ENCODE measurements at places on chromosomes 16 and 17.
A peak's percentile ranks its signal among the peaks of the same experiment; 100 is the strongest.

DNA sequence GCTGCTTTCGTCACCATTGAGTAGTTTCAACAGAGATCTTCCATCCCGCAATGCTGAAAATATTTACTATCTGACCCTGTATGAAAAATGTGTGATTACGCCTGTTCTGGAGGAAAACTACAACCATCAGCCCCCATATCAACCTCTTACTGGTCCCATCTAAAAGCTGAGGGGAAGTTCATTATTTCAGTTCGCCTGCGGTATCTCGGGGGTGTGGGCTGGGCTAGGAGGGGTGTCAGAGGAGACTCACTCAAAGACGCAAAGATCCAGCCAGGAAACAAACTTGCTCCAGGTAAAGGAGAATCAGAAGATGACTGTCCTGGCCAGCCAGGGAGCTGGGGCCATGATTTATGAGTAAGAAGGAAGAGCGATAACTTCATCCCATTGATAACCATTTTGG is 13.7 kb downstream of the CACNG1 start:
- no peak for DNase-seq

- no peak for DNase-seq
These were observed 163.4 kb downstream of the SHISA9 start for GRCh38 chr16:13064821-13065220.

GRCh38 chr17:16381496-16381820 is 567 bp downstream of the UBB start:
- DNase-seq: no peak

GRCh38 chr16:20773679-20774078 is 9.9 kb downstream of the ACSM3 start:
- DNase-seq: no peak

DNA sequence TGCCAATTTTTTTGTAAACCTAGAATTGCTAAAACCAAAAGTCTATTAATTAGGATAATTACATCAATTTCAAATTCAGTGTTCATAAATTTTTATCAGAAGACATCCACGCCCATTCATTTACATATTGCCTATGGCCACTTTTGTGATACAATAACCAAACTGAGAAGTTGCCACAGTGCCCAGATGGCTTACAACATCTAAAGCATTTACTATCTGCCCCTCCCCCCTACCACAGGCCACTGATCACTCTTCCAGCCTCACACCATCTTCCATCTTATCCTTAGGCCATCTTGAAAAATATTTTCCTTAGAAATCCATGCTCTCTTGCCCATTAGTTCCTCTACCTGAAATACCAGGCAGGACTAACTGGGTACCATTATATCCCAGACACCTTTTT is 6.3 kb upstream of the PRKAR1A start:
- DNase-seq: no peak

DNA sequence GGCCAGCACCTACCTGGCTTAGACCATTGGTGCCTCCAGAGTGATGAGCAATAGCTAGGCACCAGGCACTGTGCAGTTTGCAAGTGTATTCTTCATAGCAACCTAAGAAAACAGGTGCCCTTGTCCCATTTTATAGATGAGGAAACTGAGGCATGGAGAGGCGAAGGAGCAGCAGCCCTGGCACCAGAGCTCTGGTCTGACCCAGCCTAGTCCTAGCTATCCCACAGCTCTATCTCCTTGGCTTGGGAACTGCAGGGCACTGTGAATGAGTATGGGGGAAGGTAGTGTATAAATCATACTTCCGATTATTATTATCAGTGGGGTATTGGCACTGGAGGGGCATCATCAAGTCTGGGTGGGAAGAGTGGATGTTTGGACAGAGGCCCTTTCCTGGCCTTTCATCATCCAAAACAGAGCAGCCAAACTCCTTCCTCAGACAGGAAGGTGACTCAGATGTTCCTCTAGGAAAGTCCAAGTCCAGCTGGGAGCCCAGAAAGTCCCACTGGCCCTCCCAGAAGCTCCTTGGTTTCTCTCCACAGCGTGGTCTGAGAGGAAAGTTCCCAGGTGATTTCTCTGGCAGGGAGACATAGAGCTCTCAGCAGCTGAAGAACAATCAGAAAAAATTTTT is 32.0 kb upstream of the PLLP start:
- no peak for DNase-seq

GRCh38 chr16:1026057-1026783 is 44.6 kb downstream of the SOX8 start:
- no peak for DNase-seq

DNA sequence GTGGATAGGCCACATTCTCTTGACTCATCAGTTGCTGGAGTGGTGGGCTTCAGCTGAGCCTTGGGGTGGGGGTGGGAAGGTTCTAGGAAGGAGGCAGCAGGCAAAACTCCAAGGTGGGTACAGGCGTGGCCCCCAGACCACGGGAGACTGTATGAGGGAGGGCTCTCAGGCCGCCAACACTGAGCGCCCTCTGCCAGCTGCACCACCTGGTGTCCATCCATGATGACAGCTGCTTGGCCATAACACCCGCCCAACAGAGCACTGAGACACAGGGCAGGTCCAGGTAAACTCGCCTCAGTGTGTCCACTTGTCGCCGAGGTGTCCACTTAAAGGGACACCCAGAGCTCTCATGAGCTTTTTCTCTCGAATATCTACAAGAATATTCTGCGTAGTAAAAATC is 133.5 kb downstream of the C16orf95 start:
- no peak for DNase-seq

- no peak for DNase-seq
These were observed 5.3 kb downstream of the RNF166 start for GRCh38 chr16:88700636-88701482.

- no peak for DNase-seq
These were observed 20.7 kb downstream of the TRAP1 start for GRCh38 chr16:3696425-3697218.

GRCh38 chr16:23188911-23189310 is 6.4 kb downstream of the SCNN1G start:
- no peak for DNase-seq

- DNase-seq: no peak
These were observed 223.2 kb upstream of the PSMD7 start for GRCh38 chr16:74073456-74073855.

- DNase-seq: no peak
These were observed 4.3 kb upstream of the WIPI1 start for GRCh38 chr17:68461589-68461988.

DNA sequence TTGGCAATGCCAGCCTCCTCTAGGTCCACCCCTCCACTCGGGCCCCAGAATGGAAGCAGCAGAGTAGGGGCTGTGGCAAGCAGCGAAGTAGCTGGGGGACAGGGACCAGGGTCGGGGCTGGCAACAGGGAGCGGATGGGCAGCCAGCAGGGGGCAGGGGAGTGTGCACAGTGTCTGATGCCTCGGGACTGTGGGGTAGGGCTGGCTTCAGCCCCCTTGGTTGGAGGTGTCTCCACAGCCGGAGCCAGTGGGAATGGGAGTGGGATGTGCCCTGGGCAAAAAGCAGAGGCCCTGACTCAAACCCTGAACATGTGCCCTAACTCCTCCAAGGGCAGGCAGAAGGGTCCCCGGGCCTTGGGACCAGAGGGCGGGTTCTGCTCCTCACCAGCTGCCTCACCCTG is 18.5 kb upstream of the ARHGAP27 start:
- peak; percentile 44 for DNase-seq

- no peak for DNase-seq
These were observed 12.4 kb downstream of the MRPL58 start for GRCh38 chr17:75024686-75025397.

DNA sequence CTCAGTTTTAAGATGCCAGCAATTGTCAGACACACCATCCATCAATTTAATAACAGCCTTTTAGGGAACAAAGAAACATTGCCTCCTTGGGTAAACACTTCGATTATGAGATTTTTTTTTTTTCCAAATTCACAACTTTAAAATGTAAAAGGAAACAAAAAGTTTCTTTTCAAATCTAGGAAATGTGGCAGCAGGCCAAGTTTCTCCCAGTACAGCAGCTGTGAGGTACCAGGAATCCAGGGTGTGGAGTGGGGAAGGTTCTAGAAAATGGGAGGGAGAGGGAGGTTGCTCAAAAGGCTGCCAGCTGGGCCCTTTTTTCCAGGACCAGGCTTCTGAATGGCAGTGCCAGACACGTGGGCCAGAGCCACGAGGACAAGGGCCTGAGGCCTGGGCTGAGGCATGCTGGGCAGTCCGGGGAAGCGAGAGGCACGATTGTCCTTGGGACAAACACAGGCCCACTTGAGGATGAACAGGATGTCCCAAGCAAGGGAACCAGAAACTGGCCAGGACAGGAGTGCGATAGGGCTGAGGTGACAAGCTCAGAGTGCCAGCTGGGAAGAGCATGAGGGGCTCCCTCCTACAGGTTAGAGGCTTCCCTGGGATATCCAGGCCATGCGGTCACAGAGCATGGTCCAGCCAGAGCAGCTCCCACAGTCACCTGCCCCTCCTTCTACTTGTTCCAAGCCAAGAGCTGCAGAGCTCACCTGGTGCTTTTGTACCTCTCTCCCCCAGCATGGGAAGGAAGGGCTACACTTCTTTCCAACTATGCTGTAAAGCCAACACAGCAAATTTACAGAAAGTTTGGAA is 215.1 kb downstream of the KATNIP start:
- no peak for DNase-seq

DNA sequence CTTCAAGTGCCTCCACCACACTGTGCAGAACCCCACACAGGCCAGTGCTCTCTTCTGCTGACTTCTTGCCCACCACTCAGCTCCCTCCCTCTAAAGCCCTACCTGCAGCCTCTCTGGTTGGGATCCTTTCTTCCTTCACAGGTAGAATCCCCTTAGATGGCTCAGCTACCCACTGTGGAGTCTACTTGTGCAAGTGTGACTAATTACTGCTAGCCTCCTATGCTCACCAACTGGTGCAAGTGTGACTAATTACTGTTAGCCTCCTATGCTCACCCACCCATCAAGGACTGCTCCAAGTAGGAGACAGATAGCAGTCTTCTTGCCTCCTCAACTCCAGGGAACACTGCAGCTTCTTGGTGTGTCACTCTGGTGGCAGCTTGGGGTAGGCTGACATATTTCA is 43.6 kb downstream of the TEX14 start:
- no peak for DNase-seq

GRCh38 chr17:10713318-10713717 is 15.9 kb downstream of the ADPRM start:
- DNase-seq: no peak

DNA sequence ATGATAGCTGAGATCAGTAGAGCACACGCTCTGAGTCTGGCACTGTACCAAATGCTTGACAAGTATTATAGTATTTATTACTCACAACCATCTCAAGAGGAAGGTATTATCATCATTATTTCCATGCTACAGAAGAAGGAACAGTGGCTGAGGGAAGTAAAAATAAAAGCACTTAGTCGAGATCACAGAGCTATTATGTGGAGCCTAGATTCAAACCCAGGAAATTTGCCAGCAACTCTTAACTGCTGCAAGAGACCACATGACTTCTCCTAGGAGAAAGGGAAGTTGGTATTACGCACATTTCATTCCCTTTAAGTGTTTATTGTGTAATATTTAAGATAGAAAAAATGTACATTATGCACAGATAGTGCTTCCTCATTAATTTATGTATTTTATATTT is 1.0 kb upstream of the RHOT1 start:
- no peak for DNase-seq

GRCh38 chr17:82345151-82345976 is 11.8 kb upstream of the SECTM1 start:
- DNase-seq: no peak

GRCh38 chr17:19716108-19717030 is at the start of gene SLC47A2:
TSS of gene SLC47A2 (minus strand) at chr17:19716584. CDS start at chr17:19716555, 29 bp downstream.
- DNase-seq: no peak

GRCh38 chr16:11501632-11502031 is 85.1 kb downstream of the LITAF start:
- peak; percentile 74 for DNase-seq

GRCh38 chr17:45967378-45967777 is 31.7 kb upstream of the STH start:
- DNase-seq: no peak

- no peak for DNase-seq
These were observed 201.0 kb upstream of the NLRP1 start for GRCh38 chr17:5785338-5785737.

DNA sequence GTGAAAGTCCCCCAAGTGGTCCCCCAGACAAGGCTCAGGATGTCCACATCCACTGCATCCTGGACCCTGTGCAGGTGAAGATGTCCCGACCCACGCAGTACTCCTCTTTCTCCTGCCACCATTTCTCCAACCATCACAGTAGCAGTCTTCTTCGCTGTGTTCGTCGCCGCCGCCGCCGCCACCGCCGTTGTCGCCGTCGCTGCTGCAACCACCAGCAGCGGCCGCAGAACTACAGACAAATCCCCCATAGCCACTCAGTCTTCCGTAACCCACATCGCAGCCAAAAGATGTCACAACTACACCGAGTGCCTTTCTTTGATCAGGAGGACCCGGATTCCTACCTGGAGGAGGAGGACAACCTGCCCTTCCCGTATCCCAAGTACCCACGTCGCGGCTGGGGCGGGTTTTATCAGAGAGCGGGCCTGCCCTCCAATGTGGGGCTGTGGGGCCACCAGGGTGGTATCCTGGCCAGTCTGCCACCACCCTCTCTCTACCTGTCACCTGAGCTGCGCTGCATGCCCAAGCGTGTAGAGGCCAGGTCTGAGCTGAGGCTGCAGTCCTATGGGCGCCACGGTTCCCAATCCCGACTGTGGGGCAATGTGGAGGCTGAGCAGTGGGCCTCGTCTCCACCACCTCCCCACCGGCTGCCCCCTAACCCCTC is 917 bp downstream of the SPEM2 start:
- no peak for DNase-seq

GRCh38 chr17:6706996-6707395 is 6.2 kb downstream of the SLC13A5 start:
- DNase-seq: no peak

All from WTC11 (cell line).